ENCODE measurements at places on chromosomes 6 and 20.

- no peak for DNase-seq
Measured at GRCh38 chr20:20462185-20462584, 94.3 kb downstream of the INSM1 start.

- DNase-seq, result no peak
Measured at GRCh38 chr6:106133040-106133439, 46.9 kb downstream of the PRDM1 start.

DNA sequence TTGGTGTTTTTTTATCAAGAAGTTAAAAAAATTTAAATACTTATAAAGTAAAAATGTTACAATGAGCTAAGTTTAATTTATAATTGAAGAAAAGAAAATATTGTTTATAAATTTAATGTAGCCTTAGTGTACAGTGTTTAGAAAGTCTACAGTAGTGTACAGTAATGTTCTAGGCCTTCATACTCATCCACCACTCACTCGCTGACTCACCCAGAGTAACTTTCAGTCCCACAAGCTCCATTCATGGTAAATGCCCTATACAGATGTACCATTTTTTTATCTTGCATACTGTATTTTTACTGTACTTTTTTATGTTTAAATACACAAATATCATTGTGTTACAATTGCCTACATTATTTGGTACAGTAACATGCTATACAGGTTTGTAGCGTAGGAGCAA is 26.0 kb downstream of the HTR1E start:
- no peak for DNase-seq

- DNase-seq, result no peak
Measured at GRCh38 chr6:75643173-75643572, 41.5 kb downstream of the SENP6 start.

GRCh38 chr6:68158256-68158655 is 476.8 kb upstream of the ADGRB3 start:
- no peak for DNase-seq

DNA sequence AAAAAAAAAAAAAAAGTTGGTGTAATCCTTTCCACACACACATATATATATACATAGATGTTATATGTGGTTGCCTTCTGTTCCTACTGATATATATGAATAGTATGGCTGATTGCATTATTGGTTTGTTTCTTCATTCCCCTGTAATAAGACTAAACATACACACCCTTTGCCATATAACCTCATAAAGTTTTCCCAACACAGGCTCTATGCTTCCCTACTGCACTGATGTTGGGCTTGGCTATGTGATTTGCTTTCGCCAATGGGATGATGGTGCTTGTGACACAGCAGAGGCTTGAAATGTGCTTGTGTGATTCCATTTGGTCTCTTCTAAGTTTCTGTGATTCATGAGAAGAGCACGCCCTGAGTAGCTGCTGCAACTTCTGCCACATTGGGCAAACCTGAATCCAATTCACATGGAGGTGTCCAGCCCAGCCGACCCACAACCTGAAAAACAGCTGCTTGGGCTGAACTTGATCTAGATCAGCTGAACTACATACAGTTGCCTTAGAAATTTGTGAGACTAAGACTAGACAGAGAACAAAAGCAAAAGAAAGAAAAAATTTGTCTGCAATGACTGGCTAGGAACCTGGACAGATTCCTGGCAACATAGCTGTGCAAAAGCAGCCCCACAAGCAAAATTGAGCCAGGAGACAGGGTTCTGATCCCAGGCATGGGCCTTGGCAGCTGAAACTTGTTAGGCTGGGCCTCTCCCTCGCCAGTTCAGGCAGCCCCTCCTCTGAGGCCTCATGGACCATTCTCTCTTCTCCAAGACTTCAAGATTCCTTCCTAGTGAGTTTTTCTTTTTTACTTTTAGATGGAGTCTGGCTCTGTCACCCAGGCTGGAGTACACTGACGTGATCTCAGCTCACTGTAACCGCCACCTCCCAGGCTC is 13.4 kb upstream of the TBC1D20 start:
- no peak for DNase-seq

DNA sequence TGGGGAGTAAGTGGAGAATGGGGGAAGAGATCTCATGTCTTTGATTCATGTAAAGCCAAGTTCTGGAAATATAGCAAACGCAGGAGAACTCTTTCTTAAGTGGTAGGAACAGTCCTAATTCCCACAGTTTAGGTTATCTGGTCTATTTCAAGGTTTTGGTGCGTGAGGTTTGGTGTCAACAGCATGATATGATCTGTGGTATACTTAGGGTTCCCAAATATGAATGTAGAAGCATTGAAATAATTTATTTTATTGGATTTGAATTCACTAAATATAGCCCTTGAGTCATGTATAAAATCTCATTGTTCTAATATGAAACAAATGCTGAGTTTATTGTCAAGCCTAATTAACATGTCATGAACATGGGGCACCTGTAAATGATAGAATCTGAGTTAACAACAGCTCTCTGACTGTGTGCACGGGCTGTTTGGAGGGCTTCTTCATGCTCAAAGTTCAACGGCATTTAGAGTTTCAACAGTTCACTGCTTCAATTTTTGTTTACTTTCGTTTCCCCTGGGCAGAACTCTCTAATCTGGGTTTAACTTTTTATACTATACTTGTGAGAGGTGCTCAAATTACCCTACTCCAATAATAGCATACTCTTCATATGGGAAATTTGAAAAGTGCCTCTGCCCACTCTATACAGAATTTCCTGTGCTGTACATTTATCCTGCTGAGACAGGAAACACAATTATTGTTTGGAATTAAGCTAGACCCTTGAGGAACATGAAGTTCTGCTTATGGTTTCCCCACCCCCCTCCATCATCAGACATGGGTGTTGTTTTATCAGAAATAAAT is 236.3 kb upstream of the ZNF217 start:
- peak; percentile 74 for DNase-seq

- no peak for DNase-seq
Measured at GRCh38 chr6:12848964-12849808, 132.6 kb downstream of the PHACTR1 start.

DNA sequence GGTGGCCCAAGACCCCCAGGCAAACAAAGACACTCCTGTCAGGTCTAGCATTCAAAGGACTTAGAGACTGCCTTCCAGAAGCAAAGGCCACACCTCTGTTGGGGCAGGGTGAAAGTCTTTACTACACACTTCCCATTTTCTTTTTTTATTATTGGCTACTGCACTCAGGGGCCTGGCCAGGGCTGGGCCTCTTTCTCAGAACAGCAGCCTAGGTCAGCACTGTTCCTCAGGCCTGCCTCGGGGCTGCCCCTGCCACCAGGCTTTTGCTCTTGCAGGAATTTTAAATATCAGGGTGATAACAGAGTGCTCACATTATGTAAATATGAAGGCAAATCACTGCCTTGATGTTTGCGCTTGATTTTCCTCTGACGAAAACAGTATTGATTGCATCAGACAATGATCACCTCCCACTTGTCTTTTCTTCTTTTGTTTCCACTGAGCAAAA is 18.5 kb downstream of the GSTA4 start:
- DNase-seq, result no peak

GRCh38 chr6:131923356-131923755 is 27.8 kb downstream of the CCN2 start:
- DNase-seq, result no peak

DNA sequence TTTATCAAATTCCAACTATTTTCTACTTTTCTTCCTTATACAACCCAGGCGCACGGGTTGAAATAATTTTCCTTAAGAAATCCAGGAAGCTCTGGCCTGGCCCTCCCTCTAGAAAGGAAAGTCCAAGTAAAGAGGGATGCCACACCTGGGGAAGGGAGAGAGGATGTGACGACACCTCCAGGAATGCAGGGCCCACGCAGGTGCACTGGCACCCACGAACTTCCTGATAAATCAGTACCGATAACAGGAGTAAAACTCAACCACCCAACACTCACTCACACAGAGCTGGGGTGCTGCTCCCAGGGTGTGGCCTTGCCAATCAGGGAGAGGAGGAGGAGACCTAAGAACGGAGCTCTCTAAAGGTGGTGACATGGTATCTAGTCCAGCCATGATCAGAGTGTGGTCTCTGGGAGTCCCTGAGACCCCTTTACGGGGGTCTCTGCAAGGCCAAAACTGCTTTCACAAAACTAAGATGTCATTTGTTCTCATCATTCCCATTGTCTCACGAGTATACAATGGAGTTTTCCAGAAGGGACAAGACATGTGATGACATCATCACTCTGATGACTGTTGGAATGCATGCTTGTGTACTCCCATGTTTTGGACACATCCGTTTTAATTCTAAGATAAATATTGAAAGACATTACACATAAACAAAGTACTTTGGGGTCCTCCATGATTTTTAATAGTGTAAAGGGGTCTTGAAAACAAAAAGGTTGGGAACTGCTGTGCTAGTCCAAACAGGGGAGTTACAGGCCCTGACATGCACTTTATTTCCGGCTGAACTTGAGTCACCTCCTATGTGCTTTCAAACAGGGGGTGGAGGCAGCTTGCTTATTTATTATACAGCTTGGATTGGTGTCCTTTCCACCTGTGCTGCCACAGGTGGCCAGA is 2.2 kb upstream of the PARD6B start:
- DNase-seq, result no peak

- no peak for DNase-seq
Measured at GRCh38 chr6:43725643-43726580, 38.3 kb upstream of the MRPS18A start.

GRCh38 chr6:107020239-107020638 is 7.8 kb upstream of the MTRES1 start:
- no peak for DNase-seq

GRCh38 chr6:56169366-56169765 is 78.0 kb downstream of the COL21A1 start:
- DNase-seq, result no peak

DNA sequence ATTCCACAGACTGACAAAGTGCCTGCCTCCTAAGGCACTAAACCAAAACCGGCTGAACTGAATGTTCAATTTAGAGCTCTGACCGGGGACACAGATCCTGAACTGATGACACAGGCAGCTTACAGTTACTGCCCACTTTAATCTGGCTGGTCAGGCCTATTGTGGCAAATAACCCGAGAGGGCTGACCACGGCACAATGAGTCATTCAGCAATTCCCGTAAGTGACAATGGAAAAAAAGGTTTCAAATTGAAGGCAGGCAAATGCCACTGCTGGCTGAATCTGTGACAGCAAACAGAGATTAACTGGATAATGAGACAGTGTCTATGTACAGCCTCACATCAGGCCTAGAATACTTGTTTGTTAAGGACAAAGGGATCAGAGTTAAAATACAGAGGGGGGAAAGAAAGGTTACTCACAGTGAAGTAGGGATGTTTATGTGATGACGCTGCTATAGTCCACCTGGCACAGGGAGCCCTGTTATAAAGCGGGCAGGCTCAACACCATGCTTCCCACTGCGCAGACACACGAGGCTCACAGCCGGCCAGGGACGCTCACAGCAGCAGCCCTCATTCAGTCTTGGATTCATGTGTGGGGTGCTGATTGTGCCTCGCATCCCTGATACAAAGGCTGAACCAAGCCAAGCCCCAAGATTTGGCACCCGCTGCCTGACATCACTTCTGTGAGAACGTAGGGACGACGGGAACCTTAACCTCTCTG is 54.4 kb downstream of the RTN4IP1 start:
- peak; percentile 29 for DNase-seq

GRCh38 chr6:13027207-13027606 is 301.1 kb downstream of the TBC1D7 start:
- DNase-seq, result no peak

GRCh38 chr20:11654766-11655165 is 262.9 kb upstream of the BTBD3 start:
- DNase-seq, result no peak

- DNase-seq, result no peak
Measured at GRCh38 chr6:15464211-15464725, 198.6 kb downstream of the DTNBP1 start.

GRCh38 chr6:41023114-41023513 is 15.9 kb downstream of the UNC5CL start:
- DNase-seq, result no peak
